ENCODE measurements at places on chromosomes 2 and 18. TPM values are rescaled to one million over a fixed set of nuclear protein-coding genes. Genes with fewer than 3 reads are reported as not detected.

RGPD4 gene
- total RNA-seq = not detected

TGFBRAP1 gene
- 22.7 TPM for total RNA-seq

LAMA3 gene
- 80.6 TPM for total RNA-seq

CD8A gene
- total RNA-seq = 1.8 TPM

GKN2 gene
- not detected for total RNA-seq

Data from tibial nerve (tissue), 4 donors.